Stimulated activated CD8-positive, alpha-beta memory T cell treated with anti-CD3 and anti-CD28 coated beads, Interleukin-15, amount 100 ng/mL, for 1 hour (primary cell): ENCODE measurements at places on chromosomes 5 and 9.

DNA sequence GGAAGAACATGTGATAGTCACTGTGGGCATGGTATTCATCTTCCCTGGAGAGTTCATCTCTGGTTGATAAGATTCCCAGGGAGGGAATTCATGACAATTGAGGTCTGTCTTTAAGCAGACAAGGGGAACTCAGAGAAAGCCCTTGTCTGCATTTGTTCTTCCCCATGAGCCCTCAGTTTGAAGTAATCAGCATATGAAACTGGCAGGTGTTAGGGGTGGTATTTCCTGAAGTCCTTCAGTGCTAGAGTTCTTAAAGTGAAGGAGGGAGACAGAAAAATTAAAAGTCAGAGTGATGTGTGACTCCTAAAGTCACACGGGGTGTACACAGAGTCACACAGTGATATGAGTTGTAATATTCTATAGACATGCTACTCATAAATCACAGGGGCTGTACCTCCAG, 60.6 kb upstream of the SYK start:
- no peak for DNase-seq

- DNase-seq = no peak
These were observed 483.1 kb upstream of the PIK3R1 start for GRCh38 chr5:67732471-67732870.

GRCh38 chr9:129124506-129125069, 13.4 kb downstream of the PTPA start:
- DNase-seq = no peak

DNA sequence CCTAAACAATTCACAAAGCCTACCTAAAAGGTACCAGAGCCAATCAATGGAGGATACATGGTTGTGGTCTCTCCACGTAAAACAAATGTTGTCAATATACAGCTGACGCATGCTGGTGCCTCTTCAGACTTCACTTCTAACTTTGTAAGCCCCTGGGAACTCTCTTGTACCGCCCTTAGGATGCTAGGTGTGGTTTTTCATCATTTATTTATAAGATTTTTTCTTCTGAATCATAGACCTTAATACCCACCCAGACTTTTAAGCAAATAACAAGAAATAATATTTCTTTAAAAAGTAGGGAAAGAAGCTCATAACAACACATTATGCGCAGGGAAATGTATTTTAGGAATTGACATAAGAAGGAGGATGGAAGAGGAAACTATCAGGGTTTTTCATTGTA, 33.0 kb downstream of the SSBP2 start:
- DNase-seq = no peak

GRCh38 chr9:129032541-129033159, 3.8 kb upstream of the MIGA2 start:
- DNase-seq = no peak

GRCh38 chr9:113737517-113738271, 138.4 kb upstream of the ZNF618 start:
- DNase-seq = no peak

DNA sequence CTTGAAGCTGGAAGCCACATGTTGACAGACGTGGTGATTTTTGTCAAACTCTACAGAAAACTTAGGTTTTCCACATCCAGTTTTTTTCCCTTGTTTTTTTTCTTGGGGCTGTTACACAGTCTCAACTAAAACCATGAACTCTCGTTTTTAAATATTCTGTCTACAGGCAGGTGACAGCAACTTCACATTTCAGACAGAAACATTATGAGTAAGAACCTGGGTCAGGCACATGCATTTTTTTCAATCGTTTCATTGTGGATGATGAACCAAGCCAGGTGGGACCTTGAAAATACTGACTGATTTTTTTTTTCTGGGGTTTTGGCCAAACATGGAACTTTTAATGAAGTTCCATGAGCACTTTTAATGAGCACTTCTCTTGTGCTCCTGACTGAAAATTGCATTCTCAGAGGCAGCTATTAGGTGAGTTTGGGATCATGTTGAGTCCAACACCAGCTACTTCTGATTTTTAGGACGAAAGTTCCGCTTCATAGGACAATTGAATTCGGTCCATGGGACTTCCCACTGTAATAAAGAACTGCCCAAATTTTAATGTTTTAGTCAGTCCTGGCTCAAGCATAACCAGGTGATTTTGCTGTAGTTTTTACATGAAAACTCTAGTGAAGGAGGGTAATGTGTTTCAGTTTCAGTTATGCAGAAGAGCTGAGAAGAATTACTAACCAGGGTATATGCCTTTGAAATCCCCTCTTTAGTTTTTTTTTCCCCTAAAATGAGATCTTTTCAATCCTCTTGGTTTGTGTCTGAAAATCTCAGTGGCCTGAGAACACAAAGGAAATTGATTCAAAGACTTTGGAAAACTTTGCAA, 93.2 kb upstream of the ADAMTS16 start:
- DNase-seq = no peak

- no peak for DNase-seq
These were observed 37.7 kb downstream of the UGT3A2 start for GRCh38 chr5:36028816-36029465.

DNA sequence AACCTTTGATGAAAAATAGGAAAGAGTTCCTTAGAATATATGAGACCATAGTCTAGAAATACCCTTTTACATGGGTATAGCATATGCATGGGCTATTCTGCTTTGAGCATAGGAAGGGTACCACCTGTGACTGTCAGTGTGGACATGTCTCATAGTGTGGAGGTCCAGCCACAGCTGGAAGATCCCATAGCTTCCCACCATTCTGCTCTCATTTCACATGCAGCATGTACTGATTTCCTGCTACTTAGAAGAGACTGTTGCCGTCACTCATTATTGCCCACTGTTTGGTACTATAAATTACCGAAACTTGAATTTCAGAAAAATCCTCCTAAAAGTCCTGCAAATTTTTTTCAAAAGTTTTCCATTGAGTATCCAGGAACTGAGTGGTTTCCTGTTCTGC, 477.8 kb upstream of the DAB2 start:
- DNase-seq = no peak

GRCh38 chr5:181198106-181198685, 6.8 kb downstream of the TRIM7 start:
- no peak for DNase-seq

DNA sequence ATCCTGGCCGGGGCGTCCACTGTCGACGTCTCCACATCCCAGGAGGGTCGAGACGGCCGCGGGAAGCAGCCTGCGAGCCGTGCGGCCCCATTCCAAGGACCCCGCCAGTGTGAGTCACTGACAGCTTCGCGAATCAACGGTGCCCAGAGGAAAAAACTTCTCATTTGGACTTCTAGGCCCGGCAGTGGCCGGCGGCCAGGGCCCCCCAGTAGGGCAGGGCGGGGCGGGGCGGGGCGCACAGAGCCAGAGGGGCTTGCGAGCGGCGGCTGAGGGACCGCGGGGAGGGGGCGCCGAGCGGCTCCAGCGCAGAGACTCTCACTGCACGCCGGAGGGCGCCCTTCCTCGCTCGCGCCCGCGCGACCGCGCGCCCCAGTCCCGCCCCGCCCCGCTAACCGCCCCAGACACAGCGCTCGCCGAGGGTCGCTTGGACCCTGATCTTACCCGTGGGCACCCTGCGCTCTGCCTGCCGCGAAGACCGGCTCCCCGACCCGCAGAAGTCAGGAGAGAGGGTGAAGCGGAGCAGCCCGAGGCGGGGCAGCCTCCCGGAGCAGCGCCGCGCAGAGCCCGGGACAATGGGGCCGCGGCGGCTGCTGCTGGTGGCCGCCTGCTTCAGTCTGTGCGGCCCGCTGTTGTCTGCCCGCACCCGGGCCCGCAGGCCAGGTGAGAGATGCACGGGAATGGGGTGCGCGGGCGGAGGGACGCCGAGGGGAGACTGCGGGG, at the start of gene F2R:
F2R (plus strand) TSS at position 391 of the 720 bp plus-strand sequence; CDS start at position 573, 182 bp downstream.
- DNase-seq = no peak

GRCh38 chr9:21744841-21745240, 57.6 kb upstream of the MTAP start:
- DNase-seq = no peak

DNA sequence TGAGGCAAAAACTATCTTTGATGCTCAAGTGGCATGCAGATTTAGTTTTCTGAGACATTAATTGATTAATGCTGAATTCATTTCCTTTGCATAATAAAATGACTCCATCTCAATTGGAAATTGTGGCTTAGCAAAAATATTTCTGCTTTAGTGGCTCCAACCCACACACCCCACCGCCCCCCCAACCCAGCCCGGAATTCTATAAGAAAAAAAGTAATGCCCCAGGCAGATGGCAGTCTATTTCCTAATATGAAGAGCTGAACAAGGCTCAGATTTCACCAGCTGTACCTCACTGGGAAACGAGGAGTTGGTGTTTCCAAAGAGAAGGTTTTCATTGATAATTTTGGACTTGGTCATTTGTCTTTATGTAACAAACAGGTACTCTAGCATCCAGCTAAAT, 182.1 kb downstream of the FBN2 start:
- DNase-seq = no peak

- DNase-seq = no peak
These were observed 5.2 kb upstream of the TBC1D2 start for GRCh38 chr9:98260635-98261034.

- DNase-seq = no peak
These were observed 17.6 kb upstream of the CDK7 start for GRCh38 chr5:69217151-69217511.

DNA sequence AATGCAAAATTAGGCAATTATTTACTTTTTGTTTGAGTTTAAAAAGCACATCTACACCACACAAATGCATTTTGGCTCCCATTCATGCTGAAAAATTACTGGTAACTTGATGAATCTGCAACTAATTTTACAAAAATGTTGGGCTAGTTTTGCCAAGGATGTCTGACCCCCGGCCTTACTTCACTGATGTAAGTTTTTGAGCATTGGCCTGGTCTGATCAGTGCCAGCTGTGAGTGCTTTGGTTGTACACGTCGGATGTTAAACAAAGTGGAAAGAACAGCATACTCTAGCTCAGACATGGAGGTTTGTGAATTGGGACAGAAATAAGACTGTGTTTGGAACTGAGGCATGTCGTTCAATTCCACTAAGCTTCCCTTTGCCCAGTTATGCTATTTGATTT, 1044.2 kb downstream of the TLE4 start:
- no peak for DNase-seq

- DNase-seq = no peak
These were observed 13.6 kb downstream of the CSF2 start for GRCh38 chr5:132087176-132087575.

GRCh38 chr5:159010661-159011442, 88.9 kb downstream of the EBF1 start:
- no peak for DNase-seq

GRCh38 chr9:72207278-72207677, 58.0 kb downstream of the GDA start:
- no peak for DNase-seq

DNA sequence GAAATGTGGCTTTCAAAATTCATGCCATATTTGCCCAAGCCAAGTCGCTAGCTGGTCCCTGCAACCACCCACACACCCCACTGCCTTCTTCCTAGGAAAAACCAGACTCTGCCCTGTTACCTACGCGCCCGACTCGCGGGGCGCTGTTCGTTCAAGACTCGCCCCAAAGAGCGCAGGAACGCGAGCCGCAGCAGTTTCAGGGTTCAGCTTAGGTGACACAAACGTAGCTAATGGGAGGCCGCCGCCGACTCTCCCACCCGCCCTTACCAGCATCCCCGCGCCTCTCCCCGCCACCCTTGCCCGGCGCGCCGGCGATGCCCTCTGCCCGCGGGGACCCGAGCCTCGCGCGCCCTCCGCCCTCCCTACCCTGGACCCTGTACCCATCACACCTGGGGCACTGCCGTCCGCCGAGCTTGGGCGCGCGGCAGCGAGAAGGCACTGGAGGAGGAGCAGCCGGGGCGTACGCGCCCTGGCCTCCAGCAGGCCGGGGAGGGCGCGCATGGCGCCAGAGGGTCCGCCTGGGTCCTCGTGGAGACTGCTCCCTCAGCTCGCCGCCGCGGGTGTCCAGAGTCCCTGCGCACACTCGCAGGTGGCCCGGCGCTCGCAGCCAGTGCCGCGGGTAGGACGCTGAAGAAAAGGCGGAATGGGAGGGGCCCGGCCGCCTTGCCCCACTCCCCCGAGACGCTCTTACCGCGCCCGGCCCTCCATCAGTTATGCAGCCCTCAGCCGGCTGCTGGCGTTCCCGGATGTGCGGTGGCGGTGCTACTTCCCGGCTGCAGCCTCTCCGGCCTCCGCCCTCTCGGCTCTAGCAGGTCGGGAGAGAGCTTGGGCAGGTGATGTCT, at the start of gene EMB:
EMB (minus strand) TSS at position 638 of the 842 bp plus-strand sequence; CDS start at position 501, 137 bp downstream.
- peak; percentile 54 for DNase-seq

DNA sequence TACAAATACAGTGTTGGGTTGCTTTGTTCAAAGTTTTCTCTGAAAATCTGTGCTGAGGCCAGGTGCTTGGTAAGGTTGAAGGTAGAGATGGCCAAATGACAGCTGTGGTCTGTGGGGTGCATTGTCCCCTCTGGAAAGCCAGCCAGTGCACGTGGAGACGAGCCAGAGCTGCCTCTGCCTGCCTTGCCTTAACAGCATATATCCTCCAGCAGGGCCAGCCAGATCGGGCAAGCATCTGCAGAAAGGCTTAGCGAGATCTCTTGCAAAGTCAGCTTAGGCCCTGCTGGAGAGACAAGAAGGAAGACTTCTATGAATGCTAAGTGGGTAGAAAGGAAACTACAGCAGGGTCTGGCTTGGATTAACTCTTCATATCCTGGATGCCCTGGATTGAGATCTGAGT, 49.5 kb downstream of the GRIA1 start:
- DNase-seq = no peak

GRCh38 chr5:168796000-168796399, 216.8 kb upstream of the PANK3 start:
- DNase-seq = no peak

DNA sequence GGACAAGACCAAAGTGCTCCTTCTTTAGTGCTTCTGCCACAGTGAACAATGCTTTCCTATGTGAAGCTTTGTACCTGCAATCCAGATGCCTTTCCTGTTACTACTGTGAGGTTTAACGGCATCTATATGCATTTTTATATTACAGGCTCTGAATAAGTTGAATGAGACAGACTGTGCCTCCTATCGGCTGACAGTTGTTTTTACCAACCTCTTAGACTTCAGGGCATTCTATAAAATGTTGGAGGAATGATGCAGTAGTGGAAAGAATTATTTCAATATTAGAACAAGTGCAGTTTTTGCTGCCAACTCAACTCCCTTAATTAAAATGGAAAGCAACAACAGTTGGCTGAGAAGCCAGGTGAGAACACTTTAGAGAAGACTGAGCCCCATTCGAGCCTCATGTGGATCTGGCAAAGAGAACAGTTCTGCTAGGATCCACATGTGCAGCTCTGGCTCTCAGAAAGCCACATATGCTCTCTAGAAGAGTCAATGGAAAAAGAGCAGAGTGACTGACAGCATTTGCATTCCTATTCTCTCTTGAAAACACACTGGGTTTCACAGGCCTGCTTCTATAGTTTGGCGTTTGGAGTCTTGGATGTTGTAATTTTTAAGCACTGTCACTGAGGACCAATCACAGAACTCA, 147.5 kb downstream of the LURAP1L start:
- DNase-seq = no peak

- DNase-seq = no peak
These were observed 15.2 kb downstream of the HTR4 start for GRCh38 chr5:148639081-148639480.

- DNase-seq = no peak
These were observed 167.1 kb upstream of the MVB12B start for GRCh38 chr9:126159430-126160060.
